ENCODE measurements at places on chromosomes 5 and 9. TPM values are rescaled to one million over a fixed set of nuclear protein-coding genes. Genes with fewer than 3 reads are reported as not detected.

RORB gene
- not detected for total RNA-seq

SLC27A4 gene
- total RNA-seq: 27.6 TPM

PCDHAC2 gene
- 1.1 TPM for total RNA-seq

ELL2 gene
- 38.6 TPM for total RNA-seq

PCDHGA1 gene
- total RNA-seq: under 0.01 TPM

IFNA21 gene
- not detected for total RNA-seq

TSLP gene
- 0.25 TPM for total RNA-seq

CARTPT gene
- total RNA-seq: not detected

SLC28A3 gene
- total RNA-seq: 0.15 TPM

DNA sequence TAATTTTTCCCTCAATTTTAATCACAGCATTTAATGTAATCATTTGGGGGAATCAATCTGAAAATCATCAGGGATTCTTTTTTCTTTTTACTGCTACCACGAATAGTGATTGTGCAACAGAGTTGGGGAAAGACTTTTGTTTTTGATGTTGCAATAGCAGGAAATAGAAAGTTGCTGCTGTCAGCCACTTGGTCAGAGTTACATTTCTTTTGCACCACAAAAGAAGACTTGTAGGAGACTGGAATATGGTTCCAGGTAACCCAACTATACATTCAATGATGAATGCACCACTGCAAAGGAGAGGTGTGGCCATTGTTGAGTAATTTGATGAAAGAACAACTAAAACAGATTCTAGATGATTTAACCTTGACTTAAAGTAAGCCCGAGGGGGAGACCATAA is 46.3 kb upstream of the PALM2AKAP2 start:
- DNase-seq: peak; percentile 84

DNA sequence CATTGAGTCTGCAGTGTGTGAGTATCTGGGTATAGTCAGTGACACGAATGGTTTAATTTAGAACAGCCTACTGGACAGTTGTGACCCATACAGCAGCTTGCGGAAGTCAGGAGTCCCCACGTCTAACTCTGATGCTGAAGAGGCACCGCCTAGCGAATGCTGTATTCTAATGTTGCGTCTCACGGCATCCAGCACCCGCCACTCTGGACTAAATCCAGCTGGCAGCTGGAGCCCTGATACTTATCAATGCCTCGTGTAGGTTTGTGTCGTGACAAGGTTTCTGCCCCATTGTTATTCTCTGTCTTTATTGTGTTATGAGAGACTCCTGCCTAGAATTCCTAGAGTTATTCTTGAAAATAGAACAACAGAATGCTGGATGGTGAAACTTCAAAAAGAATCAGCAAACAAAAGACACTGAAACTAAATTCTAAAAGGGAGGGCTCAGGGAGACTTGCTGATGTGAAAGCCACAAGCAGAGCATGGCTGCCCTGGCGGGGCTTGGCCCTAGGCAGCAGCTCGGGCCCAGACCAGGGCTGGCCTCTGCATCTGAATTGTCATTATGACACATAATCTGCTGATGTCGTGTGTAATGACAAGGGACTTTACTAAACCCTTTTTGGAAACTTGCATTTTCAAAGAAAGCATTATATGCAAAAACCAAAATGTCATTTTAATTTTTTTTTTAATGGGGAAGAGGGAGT is 123.5 kb upstream of the ICE1 start:
- DNase-seq: no peak

GRCh38 chr5:108660291-108660690 is 87.4 kb upstream of the FER start:
- no peak for DNase-seq

DNA sequence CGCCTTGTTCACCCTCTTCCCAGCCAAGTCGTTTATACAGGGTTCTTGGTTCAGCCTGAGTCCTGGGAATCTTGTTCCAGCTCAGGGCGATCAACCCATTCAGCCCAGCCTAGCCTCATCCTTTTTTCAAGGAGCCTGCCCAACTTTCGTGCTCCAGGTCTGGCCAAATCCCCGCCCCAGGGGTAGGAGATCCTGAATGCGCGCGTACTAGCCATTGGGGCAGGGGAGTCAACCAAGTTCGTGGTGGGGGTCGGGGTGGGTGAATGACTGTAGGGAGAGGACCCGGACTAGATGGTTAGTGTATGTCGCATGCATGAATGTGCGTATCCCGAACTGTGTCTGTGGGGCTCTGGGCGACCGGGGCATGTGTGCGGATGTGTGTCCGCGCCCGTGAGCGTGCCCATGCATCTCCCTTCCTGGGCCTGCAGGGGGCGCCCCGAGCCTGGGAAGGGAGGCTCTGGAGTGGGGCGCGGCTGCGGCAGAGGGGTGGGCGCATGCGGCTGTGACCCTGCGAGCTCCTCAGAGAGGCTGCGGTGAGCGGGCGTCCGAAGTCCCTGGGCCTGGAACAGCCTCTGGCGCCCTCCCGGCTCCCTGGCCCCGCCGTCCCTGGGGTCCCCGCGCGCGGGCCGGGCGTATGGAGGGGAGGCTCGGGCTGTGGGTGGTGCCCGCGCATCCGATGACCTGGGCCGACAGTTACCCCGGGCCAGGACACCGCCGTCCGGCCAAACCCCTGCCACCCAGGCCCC is 8.7 kb downstream of the CCL21 start:
- peak; percentile 6 for DNase-seq

DNA sequence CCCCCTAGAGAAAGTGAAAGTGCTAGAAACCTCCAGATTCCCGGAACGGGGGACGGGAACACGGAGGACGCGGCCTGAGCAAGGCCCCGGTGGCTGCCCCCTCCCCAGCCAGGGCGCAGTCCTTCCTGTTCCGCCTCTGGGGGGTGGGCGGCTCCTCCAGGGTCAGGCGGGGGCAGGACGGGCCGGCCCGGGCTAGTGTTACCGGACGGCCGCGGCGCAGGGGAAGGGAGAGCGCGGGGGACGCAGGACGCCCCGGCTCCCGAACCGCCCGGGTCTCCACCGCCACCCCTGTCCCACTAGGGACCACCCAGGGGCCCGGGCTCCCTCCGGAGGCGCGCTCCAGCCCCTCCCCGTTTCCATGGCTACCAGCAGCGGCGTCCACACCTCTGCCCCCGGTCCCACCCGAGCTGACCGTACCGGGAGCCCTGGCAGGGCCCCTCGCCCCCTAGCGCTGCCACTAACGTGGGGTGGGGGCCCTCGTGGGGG is 579 bp downstream of the SLC12A7 start:
- DNase-seq: no peak

GRCh38 chr5:172052450-172053236 is 46.2 kb upstream of the FBXW11 start:
- peak; percentile 25 for DNase-seq

DNA sequence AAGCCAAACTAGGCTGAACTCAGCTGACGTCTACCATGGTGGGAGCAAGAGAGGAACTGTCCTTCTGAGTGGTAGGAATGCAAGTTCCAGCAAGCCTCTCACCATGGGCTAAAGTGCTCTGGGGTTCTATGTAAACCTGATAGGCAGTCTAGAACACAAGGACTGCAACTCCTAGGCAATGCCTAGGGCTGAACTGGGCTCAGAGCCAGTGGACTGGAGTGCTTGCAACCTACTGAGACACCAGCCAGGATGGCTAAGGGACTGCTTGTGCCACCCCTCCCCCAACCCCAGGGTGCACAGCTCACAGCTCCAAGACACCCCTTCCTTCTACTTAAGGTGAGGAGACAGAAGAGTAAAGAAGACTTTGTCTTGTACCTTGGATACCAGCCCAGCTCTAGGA is 12.1 kb upstream of the RCL1 start:
- DNase-seq: no peak

GRCh38 chr5:116861666-116862065 is 287.0 kb upstream of the SEMA6A start:
- peak; percentile 22 for DNase-seq

DNA sequence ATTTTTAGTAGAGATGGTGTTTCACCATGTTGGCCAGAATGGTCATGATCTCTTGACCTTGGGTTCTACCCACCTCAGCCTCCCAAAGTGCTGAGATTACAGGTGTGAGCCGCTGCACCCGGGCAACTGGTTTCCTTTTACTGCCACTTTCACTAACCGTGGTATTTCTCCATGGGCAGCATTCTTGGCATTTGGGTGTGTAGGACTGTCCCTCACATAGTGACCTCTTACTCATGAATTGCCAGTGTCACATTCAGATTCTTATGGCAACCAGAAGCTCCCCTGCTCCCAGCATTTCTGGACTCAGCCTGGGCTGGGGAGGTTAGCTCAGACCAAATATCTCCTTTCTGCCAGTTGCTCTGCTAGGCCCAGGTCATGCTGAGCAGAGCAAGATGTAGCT is 50.1 kb downstream of the FOXI1 start:
- DNase-seq: no peak

DNA sequence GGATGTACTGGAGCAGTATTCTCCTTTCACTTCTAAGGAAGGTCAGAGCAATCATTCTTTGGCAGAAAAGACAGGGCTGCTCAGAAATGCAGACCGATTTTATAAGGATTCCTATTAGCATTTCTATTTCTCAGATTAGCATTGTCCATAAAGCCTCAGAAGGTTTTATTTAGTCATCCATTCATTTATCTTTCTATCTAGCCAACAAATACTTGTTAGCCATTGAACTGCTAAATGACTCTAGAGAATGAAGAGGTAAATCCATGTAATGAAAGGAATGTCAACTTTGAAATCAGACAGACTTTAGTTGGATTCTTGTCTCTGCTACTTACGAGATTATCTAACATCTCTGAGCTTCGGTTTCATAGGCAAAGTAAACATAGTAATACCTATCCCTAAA is 165.2 kb downstream of the SLC25A46 start:
- DNase-seq: peak; percentile 67

- DNase-seq: no peak
Measured at GRCh38 chr9:134064711-134065110, 3.1 kb downstream of the BRD3 start.

DNA sequence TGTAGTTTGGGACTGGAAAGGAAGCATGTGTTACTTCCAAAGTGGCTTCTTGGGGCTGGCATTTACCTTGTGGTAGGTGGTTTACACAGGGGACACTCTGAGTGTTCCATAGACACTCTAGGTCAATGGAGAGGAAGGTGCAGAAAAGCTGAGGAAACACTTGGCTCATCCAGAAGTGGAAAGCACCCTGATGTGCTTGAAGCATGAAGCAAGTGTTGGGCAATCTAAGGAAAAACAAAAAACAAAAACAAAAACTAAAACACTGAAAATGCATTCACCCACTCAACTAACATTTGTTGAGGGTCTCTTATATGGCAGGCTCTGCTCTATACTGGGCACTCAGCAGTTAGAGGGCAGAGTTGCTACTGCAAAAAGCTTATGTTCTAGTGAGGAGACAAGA is 2.9 kb upstream of the ERAP2 start:
- DNase-seq: no peak

DNA sequence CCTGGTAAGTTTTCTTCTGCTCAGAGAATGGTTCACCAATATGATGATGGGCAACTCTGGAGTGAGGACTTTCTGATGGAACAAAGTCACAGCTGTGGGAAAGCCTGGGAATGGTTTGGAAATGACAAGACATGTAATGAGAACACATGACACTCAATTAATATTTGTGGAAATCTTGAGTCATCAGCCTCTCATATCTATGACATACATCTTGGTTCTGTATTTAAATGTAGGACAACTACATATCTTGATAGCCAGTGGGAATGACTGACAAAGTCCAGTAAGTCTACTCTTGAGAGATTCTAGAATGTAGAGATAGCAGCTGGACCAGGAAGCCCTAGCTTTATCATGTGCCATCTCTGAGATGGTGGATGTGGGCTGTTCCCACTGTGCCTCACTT is 85.5 kb downstream of the PALM2AKAP2 start:
- no peak for DNase-seq

DNA sequence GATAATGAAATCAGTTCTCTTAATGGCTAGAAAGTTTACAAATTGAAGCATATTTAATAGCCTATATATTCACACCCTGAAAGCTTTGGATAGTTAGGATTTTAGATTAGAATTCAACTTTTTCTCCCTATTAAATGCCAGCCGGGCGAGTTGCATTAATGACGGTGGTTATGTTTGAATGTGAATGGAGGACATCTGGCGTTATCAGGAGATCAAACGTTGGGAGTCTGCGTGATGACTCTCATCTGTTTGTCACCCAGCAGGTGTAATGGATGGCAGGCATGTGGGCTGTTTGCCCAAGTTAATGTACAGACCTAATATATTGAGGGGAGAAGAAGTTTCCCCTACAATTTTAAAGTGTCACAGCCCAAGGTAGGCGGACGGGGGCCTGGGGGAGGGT is 1227.7 kb upstream of the WWC1 start:
- DNase-seq: no peak

DNA sequence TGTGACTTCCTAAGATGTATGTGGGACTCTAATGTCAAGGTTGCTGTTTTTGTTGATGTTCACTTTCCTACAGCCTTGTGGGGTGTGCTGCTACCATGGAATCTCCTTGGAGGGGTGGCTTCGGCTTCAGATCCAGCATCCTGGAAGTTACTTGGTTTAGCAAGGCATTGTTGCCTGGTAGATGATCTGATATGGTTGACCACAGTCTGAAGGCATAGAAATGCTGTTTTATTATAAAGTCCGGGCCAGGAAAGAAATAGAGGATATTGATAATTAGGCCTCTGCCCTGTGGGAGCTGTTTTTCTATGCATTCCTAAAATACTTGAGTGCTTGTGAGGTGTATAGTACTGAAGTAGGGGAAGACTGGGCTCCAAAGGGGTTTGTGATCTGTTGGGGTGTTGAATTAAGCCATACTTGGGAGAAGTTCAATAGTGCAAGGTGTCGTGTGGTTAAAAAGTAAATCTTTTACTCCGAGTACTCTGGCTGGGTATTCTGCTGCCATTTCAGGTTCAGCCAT is 27.3 kb upstream of the CREBRF start:
- DNase-seq: peak; percentile 60

DNA sequence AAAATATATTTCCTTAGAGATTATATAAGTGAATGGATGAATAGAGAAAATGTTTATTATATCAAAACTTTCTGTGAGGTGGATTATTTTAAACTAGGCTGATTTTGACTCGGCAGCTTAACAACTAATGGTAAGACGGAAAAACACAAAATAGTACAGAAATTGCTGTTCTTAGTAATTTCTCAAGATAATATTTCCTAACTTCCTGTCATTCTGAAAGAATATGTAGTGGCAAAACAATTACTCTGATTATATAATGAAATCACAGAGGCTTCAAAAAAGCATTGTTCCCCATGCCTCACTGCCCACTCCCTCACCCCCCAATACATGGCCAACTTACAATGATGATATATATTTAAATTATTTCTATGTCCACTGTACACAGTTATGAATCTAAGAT is 85.4 kb downstream of the YTHDC2 start:
- no peak for DNase-seq

DNA sequence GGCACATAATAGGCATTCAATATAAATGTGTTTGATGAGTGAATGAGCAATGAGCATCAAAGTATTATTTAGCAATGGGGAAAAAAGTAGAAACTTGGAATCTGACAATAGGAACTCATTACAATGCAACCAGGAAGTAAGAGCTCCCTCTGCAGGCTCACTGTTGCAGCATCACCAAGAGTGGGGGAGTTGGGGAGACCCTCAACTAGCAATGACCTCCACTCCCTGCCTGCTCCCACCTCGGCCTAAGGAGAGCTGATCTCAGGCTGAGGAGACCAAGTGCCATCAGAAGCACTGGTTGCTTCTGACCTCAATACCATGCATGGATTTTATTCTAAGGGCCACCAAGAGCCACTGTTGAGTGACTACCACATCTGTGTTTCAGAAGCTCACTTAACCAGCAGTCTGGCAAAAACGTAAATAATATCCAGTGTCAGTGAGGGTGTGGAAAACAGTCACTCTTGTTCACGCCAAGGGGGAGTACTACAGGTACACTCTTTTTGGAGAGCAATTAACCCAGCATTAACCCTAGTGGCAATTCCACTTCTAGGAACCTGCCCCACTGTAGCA is 8.0 kb downstream of the VDAC1 start:
- DNase-seq: no peak

- peak; percentile 42 for DNase-seq
Measured at GRCh38 chr5:159571501-159572244, 241.4 kb upstream of the IL12B start.
